CD4-positive, alpha-beta T cell treated with Interleukin-17A for 4 hours (primary cell): ENCODE measurements at places on chromosomes 5 and 9.
A peak's percentile ranks its signal among the peaks of the same experiment; 100 is the strongest.

DNA sequence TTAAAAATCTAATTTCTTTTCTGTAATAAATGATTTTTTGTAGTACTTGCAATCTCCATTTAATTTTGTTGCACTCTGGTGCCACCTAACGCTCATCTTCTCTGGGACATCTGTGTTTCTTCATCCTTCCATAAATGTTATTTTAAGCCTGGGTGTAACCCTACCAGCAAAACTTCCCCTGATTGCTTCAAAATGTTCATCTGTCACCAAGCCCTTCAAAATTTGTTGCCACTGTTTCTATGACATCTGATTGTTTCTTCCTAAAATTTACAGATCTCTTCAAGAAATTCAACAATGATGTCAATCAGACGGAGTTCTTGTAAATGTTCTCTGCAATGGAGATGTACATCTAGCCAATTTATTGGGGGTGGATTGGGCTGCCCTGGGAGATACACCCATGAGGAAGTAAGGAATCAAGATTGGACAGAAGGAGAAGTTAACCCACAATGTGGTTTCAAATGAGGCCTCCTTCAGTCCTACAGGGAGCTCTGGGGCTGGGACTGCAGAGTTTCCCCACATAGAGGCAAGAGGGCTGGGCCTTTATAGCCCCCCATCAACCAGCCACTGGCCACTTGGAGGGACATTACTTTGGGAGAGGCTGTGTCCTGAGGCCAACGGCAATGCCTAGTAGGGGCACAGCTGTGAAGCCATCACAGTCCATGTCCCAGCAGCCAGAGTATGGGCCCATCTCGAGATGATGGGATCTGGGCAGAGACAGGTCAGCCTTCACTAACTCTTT lies 23.3 kb downstream of the MCTP1 start:
- no peak for DNase-seq

- no peak for DNase-seq
Measured at GRCh38 chr5:14829396-14829795, 42.2 kb downstream of the ANKH start.

GRCh38 chr5:71631070-71631469 lies 43.9 kb downstream of the MCCC2 start:
- DNase-seq, result no peak

DNA sequence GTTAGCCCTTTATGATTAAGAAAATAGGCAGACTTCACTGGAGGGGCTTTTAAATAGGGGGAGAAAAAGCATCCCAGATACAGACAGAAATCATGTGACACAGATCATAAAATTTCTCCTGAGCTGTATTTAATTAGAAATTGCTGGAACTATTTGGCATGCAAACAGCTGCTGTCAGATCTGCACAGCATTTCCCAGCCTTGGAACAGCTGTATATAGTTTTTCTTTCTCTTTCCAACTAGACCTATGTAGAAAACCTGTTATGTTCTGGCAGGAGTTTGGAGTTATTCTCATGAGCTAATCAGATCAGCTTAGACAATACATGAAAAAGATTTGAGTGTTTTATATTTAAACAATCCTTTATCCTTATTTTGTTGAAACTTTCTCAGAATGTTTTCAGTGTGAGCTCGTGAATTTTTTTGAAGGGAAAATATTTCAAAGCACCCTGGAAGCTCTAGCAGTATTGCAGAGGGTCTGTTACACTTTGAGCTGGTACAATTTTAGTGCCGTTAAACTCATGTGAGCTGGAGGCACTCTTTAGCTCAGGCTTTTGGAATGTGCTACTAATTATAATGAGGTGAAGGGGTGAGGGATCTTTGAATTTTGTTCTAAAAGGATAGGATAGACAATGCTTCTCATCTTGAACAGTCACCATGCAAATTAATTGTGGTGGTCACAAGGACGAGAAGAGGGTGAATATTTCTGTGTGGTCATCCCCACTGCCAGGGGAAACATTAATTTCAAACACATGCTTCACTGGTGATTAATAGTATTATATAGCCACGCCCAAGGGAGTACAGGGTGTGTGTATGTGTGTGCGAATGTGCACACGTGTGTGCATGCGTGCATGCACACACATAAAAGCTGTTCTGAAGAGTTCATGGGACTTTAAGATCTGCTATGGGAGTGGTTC lies 239.4 kb upstream of the FBXL7 start:
- no peak for DNase-seq

GRCh38 chr9:136544548-136544963 lies 1.3 kb downstream of the NOTCH1 start:
- peak; percentile 69 for DNase-seq

DNA sequence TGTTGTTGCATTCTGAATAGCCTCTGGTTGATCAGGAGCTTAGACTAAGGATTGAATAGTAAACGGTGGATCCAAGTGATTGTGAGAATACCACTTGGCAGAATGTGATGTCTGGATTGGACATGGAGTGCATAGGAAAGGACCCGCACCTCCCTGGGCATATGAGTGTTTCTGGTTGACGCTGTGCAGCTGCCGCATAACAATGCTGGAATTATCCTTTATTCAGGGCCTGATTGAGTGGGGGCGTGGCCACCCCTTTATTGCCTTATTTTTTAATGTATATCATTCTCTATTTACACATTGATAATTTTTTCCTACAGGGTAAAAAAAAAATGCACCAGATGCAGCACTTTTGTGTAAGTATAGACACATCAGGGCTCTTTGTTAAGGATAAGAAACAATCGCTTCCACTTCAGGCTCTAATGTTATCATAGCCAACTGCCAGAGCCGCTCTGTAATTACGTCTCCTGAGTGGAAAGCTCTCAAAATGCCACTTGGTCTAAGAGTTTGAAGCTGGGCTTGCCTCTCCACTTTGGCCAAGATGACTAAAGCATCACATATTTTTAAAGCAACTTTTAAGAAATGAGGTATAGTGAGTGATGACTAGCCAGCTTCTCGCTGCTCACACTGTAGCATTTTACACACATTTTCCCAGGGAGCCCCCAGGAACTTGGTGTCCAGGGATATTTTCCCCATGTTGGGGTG lies 5.7 kb downstream of the FGD3 start:
- DNase-seq, result no peak

DNA sequence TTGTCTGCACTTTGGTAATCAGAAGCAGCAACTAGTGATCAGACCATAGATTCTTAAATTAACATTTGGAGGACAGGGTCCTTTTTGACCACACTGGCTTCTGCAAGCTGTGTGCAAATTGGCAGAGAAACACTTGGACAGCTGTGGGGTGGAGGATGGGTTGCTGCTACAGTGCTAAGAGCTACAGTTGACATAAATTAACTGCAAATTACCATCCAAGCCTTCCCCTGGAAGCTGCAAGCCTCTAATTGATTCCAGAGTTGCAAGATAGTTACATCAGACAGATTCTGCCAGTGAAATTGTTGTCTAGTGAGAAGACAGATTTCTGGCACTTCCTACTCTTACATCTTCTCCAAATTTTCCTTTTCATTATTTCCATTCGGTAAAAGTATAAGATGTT lies 517.7 kb downstream of the DIRAS2 start:
- no peak for DNase-seq

DNA sequence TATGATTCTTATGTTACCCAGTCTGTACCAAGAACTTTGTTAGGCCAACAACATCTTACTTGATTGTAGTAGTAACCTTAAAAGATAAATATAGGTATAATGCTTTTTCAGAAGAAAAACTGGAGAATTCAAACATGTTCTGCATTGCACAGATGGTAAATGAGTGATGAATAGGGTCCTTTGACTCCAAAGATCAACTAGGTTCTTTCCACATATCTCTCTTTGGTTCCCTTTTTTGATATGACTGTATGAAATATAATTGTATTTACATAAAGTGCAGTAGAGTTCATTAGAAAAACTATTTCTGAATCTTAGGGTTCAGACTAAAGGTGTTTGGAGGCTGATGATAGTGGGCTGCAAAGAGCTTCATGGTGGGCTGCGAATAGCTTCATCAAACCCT lies 150.5 kb upstream of the CDKN2B start:
- DNase-seq, result no peak

DNA sequence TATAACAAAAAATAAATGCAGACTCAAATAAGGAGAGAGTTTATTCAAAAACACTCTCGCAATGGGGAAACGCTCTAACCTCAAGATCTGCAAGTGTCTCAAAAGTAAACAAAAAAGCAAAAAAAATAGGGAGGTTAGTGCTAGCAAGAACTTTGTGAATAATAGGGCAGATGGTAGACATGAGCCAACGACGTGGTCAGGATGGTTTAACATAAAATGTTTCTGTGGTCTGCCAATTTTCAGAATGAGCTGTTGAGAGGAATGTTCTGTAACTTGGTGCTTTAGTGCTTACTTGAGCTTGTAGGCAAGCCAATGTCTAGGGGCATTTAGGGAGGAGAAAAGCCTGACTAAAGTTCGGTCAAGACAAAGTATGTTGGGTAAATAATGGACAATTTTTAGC lies 1813.9 kb upstream of the CDH6 start:
- DNase-seq, result no peak

DNA sequence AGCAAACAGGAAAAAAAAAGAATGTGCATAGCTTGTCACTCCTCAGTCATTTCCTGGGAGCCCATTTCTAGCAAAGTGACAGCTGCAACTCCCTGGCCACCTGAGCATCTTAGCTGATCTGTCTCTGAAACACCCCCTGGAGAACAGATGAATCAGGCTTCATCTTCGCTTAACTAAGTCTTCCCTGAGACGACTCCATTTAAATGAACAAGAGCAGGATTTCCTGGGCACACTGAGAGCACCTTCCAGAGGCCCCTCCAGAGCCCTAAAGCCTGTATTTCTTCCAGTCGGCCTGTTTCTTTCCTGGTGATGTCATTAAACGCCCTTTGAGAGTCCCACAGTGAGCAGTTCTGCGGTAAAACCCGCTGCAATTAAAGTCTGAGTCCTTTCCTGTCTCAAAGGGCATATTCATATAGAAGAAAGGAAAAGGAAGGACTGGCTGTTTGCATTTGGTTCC lies 13.9 kb downstream of the TGFBI start:
- no peak for DNase-seq

- peak; percentile 45 for DNase-seq
Measured at GRCh38 chr9:133658442-133659431, 22.6 kb downstream of the DBH start.

GRCh38 chr9:97905228-97905627 lies 17.1 kb downstream of the TRMO start:
- peak; percentile 71 for DNase-seq

- DNase-seq, result no peak
Measured at GRCh38 chr9:110880189-110880588, 158.1 kb downstream of the LPAR1 start.

GRCh38 chr9:80867731-80868130 lies 821.6 kb downstream of the TLE1 start:
- DNase-seq, result no peak

DNA sequence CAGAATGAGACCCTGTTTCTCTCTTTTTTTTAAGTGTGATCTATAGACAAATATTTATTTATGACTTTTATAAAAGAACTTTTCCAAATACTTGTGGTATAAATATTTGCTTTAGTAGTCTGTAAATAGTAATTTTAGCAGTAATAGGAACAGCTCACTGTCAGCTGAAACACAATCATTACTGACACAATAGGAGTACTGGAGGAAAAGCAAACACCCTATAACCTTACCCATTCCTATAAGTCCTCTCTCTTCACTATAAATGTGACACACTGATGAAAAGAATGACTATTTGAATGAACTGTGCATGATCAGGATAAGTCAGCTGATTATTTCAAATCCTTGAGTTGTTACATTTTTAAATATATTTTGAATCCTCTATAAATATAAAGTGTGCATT lies 72.4 kb downstream of the CDH12 start:
- DNase-seq, result no peak

GRCh38 chr5:851553-851952 lies 767 bp upstream of the ZDHHC11 start:
- no peak for DNase-seq

DNA sequence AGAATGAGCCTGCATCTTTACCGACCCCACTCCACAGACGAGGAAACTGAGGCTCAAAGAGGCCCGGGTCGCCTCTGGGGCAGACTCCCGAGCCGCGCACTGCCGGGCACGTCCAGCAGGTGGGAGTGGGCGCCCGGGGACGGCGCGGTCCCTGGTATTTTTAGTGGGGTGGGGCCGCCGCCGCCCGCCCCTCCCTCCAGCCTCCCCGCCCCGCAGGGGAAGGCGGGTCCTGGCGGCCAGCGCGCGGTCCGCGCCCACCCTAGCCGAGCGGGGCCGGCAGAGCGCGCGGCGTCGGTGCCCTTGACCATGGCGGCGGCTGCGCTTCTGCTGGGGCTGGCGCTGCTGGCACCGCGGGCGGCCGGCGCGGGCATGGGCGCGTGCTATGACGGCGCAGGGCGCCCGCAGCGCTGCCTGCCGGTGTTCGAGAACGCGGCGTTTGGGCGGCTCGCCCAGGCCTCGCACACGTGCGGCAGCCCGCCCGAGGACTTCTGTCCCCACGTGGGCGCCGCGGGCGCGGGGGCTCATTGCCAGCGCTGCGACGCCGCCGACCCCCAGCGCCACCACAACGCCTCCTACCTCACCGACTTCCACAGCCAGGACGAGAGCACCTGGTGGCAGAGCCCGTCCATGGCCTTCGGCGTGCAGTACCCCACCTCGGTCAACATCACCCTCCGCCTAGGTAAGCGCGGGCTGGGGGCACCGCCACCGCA lies at the start of gene LAMC3:
Gene LAMC3 (plus strand): TSS at position 266 of the 710 bp plus-strand sequence. CDS start 41 bp downstream, at position 307.
- no peak for DNase-seq

DNA sequence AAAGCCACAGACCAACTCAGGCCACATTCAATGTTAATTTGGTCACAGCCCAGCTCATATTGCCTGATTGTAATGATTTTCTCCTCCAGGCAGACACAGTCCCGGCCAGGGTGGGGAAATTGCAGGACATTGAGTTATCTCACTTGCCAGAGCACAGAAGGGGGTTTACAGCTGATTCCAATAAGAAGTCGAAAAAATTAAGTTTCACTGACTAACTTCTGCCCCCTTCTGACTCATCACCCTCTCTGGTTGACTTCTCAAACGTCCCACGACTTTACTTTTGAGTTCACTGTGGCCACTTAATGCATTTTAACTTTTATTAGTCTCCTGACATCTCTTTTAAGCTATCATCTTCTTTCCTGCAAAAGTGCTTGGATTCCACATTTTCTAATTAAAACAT lies 321.4 kb upstream of the WWC1 start:
- DNase-seq, result no peak

GRCh38 chr5:73531356-73531755 lies 33.1 kb downstream of the BTF3 start:
- DNase-seq, result no peak

- no peak for DNase-seq
Measured at GRCh38 chr5:136039202-136039601, 10.4 kb downstream of the TGFBI start.

- DNase-seq, result no peak
Measured at GRCh38 chr5:169911448-169912212, 68.7 kb downstream of the INSYN2B start.

- no peak for DNase-seq
Measured at GRCh38 chr5:168227973-168228615, 63.4 kb upstream of the WWC1 start.

DNA sequence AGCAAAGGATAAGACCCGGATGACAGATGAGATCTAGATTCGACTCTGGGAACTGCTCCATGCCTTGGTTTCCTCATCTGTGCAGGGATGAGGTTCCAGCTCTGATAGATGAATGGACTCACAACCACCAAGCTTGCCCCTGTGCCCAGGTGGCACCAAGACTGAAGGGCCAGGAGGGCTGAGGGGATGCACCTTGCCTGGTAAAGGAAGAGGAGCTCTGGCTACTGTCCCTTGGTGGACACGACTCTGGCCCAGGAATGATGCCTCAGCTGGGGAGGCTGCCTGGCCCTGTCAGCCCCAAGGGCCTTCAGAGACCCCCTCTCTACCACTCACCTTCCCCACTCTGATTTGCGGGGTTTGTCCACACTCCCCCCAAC lies 24.9 kb upstream of the ANXA6 start:
- no peak for DNase-seq

GRCh38 chr5:74647096-74647495 lies 6.6 kb upstream of the ENC1 start:
- no peak for DNase-seq

GRCh38 chr5:136082390-136083193 lies 50.1 kb upstream of the SMAD5 start:
- peak; percentile 68 for DNase-seq
